ENCODE measurements at places on chromosomes 6 and 20. TPM values are rescaled to one million over a fixed set of nuclear protein-coding genes. Genes with fewer than 3 reads are reported as not detected.

- peak; percentile 69 for DNase-seq
Observed at GRCh38 chr6:29552512-29553051, 7.0 kb downstream of the UBD start.

GRCh38 chr6:167118839-167119238, 4.1 kb upstream of the CCR6 start:
- no peak for DNase-seq

GRCh38 chr6:76835293-76835692, 628.0 kb downstream of the HTR1B start:
- DNase-seq = no peak

DNA sequence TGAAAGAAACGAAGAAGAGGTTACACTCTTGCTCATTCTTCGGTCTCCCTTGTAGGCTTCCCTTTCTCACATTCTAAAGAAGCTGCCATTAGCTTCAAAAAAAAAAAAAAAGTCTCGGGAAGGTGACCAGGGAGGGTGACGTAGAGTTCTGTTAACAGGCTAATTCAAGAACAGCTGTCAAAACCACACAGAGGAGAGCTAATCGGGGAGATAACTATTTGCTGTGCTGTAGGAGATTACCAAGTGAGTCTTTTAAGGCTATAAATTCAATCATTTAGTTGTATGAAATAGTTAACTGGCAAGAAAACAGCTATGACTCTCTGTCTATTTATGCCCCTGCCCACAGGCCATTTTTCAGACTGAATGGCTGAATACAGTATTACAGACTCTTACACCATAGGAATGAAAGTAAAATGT, 256.8 kb downstream of the SYNE1 start:
- peak; percentile 29 for DNase-seq

DNA sequence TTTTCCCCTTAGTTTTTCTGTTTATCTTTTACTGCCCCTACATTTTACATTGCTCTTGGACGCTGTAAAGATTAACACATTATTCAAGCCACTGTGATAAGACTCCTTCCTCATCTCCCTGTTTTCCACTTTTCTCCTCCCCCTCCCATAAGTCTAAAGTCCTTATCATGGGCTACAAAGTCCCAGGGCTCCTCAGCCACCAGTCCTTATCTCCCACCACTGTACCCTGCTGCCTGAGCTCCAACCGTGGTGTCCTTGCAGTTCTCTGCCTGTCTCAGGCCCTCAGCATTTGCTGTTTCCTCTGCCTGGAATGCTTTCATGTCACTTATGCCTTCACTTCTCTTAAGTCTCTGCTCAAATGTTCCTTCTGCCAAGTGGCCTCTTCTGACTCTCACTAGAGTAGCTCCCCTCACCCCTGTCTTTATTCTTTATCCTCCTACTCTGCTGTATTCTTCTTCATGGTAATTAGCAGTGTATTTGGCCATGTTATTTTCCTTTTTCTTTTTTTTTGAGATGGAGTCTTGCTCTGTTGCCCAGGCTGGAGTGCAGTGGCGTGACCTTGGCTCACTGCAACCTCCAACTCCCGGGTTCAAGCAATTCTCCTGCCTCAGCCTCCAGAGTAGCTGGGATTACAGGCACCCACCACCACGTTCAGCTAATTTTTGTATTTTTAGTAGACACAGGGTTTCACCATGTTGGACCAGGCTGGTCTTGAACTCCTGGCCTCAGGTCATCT, 10.8 kb upstream of the LATS1 start:
- DNase-seq = no peak

GRCh38 chr6:52641826-52642225, 29.1 kb upstream of the TMEM14A start:
- DNase-seq = peak; percentile 16

DNA sequence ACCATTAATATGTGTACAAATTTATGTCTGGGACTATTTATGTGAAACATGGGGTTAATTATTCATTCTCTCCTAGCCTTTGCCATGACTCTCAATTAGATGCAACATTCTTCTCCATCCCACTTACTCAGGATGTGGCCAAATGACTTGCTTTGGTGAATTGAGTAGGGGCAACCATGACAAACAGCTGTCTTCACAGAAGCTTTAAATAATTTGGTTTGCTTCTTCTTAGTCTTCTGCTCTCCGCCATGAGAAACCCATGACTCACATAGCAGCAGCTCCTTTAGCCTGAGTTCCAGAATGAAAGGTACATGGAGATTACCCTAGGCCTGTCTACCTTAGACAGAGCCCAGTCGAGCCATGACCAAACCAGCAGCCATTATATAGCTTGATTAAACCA, 74.7 kb downstream of the FRK start:
- no peak for DNase-seq

- DNase-seq = no peak
Observed at GRCh38 chr6:129189266-129189665, 306.3 kb downstream of the LAMA2 start.

GRCh38 chr6:44439270-44440045, 52.0 kb downstream of the CDC5L start:
- no peak for DNase-seq

GRCh38 chr6:99589290-99589672, 17.4 kb upstream of the PRDM13 start:
- no peak for DNase-seq

- DNase-seq = no peak
Observed at GRCh38 chr20:36318166-36318565, 12.0 kb downstream of the DLGAP4 start.

DNA sequence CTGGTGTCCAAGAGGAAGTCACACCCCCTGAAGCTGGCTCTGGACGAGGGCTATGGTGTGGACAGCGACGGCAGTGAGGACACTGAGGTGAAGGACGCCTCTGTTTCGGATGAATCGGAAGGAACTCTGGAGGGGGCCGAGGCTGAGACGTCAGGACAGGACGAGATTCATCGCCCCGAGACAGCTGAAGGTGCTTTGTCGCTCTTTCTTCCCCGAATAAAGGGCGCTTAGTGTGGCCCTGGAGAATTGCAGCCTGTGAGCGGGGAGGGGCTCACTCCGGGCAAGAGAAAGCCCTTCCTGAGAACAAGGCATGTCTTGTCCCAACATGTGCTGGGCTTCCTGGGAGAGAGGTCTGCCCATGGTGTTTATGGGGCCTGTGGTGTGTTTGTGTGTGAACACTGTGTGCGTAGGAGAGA, 41.4 kb downstream of the MYT1 start:
- no peak for DNase-seq

- DNase-seq = no peak
Observed at GRCh38 chr6:161368514-161368913, 94.7 kb upstream of the AGPAT4 start.

GRCh38 chr20:19249106-19249879, 36.9 kb downstream of the SLC24A3 start:
- DNase-seq = no peak

- DNase-seq = no peak
Observed at GRCh38 chr6:100948381-100949133, 67.4 kb upstream of the ASCC3 start.

- DNase-seq = no peak
Observed at GRCh38 chr6:40268614-40269013, 318.6 kb downstream of the LRFN2 start.

- no peak for DNase-seq
Observed at GRCh38 chr6:2546901-2547300, 203.8 kb downstream of the MYLK4 start.

GRCh38 chr6:131682442-131682841, 18.8 kb downstream of the OR2A4 start:
- DNase-seq = no peak

DNA sequence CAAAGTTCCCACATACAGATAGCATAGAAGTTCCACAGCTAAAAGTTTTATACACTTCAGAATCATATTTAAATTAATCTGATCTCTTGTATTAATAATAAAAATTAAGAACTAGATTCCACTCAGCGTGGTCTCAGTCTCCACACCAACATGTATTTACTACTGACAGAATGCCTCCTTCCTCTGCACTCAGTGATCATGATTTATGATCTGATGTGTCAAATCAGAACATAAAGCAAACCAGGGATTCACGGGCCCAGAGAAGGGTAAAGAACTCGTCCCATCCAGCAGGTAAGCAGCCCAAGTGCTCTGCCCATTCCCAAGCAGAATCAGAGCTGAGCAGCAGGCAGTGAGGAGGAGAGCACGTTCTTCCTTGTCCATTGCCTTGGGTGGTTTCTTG, 14.2 kb upstream of the ATRN start:
- DNase-seq = no peak

- no peak for DNase-seq
Observed at GRCh38 chr6:144320741-144321140, 35.6 kb downstream of the UTRN start.

GRCh38 chr6:35522151-35522550, 9.5 kb upstream of the TULP1 start:
- DNase-seq = no peak

DNA sequence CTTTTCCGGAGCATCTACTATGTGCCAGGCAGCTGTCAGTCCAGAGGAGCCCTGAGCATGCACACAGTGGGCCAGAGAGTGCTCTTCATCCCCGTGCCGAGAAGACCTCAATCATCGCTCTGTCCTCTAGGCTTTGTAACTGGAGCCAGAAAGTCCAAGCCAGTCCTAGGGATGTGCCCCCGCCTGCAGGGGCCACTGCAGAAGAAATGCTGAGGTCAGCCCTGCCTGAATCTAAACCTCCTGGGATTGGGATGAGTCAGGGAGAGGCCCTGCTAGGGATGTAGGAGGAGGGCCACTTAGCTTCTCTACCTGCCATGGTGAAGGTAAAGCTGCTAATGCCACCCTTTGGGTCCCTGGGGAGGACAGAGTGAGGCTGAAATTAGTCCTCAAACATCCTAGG, 146.8 kb downstream of the CDC5L start:
- DNase-seq = no peak

DNA sequence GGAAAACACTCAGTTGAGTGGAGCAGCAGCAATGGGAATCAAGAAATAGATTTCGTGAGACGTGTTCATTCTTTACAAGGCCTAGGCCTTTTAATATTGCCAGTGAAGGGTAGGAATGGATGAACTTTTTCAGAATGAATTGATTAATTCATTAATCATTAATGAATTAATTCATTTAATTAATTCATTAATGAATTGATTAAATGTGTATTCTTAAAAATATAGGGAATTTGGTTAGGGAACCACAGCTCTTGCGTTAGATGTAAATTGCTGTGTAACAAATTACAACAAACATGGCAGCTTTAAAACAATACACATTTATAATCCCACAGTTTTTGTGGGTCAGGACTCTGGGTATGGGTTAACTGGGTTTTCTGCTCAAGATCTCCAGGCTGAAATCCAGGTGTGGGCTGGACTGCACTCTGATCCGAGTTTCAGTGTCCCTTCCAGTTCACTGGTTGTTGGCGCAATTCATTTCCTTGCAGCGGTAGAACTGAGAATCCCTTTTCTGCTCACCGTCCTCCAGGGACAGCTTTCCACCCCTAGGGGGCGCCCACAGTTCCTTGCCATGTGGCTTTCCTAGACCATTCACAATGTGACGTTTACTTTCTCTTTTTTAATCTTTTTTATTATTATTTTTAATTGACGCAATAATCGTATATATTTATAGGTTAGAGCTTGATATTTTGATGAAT, 32.8 kb upstream of the BCAS1 start:
- DNase-seq = peak; percentile 28

DNA sequence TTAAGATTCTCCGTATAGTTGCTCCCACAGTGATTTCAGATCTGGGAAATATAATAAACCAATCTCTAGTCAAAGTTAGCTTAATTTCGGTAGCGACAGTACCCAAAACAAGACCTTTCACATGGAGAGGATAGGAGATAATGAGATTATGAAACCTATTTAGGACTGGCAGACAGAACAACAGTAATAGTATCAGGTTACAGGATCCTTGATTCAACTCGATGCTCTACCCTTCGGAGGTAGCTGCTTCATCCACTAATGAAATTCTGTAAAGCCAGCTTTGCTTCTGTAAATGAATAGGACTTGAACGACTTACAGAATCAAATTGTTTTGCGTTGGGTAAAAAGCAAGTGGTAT, 534 bp upstream of the AKIRIN2 start:
- peak; percentile 63 for DNase-seq

- no peak for DNase-seq
Observed at GRCh38 chr6:23728707-23729106, 397.3 kb upstream of the NRSN1 start.

DNA sequence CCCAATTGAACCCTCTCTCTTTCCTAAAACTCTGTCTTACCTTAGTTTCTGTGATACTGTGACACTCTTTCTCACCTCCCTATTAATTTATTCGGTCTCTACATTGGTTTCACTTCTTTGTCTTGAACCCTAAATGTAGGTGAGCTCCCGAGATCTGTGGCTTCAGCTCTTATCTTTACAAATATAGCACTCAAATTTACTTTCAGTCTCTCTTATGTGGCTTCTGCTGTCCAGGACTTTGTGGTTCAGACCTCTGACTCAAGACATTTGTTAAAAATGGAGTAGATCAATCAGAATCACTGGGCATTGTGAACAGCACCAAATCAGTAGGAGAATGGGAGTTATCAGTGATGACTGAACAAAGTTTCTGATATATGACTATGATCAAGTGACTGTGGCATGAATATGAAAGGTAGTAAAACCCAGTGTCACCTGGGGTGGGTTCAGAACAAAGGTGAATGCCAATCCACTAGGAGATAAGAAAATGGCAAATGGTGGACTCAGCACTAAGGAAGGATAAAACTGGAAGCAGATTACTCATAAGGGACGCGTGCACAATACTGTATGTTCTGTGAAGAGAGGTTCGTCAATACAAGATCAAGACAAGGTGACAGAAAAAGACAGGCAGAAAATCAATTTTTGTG, 27.2 kb downstream of the IL17F start:
- no peak for DNase-seq

DNA sequence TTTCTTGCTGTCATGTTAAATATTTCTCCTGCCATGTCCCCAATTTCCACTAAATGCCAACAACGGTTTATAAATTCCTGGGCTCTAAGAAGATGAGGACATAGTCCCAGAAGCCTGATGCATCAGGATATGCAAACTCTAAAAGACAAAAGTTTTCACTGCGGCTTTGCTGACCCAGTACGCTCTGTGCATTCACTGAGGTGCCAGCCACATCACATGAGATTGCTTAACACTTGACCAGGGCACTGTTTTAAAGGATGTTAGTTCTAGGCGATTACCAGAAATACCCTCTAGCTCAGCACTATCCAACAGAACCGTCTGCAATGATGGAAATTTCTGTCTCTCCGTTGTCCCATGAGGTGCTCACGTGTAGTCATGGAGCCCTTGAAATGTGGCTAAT, 19.9 kb upstream of the ADTRP start:
- DNase-seq = no peak

The DDRGK1 gene
- 21.7 TPM for total RNA-seq

The C6orf47 gene
- total RNA-seq = 22.9 TPM

The HACE1 gene
- total RNA-seq = 11.5 TPM

The HDGFL1 gene
- not detected for total RNA-seq

The JAG1 gene
- total RNA-seq = 113 TPM

The SRMS gene
- not detected for total RNA-seq

The GRM1 gene
- 0.13 TPM for total RNA-seq

The LY6G6F gene
- total RNA-seq = not detected

The HLA-DMB gene
- total RNA-seq = 0.25 TPM

The NKAIN4 gene
- not detected for total RNA-seq
